ENCODE measurements at places on chromosomes 1 and 21.

DNA sequence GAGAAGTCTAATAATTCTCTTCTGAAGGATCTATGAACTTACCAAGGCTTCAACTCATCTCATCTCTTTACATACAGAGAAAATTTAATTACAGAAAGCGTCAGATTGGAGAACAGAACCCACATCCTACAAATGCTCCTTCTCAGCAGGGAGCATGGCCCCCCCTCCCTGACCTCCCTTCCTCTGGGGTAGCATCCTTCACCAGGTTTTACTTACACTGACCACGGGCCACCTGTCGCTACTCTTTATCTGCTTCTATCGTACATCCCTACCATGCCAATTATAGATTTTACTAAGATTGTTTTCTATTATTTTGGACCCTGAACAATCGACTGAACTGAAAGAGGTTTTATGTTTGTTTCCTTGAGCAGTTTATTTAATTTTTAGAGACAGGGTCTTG, 25.8 kb downstream of the RIPPLY3 start:
- DNase-seq, result no peak

DNA sequence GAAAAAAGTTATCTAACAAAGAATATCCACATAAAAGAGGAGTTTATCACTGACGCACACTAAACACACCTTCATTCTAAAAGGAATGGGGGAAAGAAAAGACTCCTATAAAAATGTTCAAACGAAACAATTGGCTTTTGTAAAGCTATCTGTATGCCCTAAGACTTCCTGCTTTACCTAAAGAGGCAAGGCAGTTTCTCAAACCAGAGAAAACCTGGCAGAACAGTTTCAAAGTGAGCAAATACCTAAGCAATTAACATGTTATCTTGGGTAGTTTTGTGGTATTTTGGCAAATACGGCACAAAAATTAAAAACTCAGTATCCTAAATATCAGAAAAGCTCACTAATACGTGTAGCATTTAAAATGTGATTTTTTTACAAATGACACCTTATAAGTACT, 1.9 kb downstream of the PUM1 start:
- DNase-seq, result no peak

GRCh38 chr1:238664139-238664538, 722.2 kb upstream of the CHRM3 start:
- no peak for DNase-seq

DNA sequence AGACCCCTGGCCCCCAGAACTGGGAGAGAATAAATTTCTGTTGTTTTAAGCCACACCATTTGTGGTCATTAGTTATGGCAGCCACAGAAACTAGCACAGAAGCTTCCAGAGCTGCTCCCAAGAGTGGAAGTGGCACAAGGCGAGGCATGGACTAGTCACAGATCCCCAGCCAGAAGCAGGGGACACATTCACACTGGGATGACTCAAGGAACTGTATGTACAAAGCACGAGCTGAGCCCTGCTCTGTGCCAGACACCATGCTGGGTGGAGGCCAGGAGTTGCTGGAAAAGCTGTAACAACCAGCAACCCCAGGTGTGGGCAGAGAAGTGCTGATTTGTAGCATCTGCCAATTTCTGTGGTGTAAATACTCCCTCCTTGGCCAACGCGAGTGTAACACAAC, 55.6 kb downstream of the TCP10L start:
- DNase-seq, result no peak

GRCh38 chr1:77671836-77672235, 10.6 kb downstream of the ZZZ3 start:
- no peak for DNase-seq

- DNase-seq, result no peak
These were observed 1001.3 kb upstream of the ADGRL2 start for GRCh38 chr1:80799457-80799856.

DNA sequence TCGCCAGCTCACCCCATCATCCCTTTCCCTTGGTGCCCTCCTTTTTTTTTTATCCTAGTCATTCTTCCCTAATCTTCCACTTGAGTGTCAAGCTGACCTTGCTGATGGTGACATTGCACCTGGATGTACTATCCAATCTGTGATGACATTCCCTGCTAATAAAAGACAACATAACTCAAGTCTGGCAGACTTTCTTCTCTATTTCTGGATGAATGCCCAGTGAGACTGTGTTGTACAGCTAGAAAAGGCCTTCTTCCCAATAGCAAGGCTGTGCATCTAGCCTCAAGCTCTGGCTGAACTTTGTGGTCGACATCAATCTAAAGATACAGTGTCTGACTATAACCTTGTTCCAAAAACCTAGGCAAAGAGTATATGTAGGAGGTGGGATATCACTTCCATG, 6.4 kb downstream of the IL24 start:
- no peak for DNase-seq

DNA sequence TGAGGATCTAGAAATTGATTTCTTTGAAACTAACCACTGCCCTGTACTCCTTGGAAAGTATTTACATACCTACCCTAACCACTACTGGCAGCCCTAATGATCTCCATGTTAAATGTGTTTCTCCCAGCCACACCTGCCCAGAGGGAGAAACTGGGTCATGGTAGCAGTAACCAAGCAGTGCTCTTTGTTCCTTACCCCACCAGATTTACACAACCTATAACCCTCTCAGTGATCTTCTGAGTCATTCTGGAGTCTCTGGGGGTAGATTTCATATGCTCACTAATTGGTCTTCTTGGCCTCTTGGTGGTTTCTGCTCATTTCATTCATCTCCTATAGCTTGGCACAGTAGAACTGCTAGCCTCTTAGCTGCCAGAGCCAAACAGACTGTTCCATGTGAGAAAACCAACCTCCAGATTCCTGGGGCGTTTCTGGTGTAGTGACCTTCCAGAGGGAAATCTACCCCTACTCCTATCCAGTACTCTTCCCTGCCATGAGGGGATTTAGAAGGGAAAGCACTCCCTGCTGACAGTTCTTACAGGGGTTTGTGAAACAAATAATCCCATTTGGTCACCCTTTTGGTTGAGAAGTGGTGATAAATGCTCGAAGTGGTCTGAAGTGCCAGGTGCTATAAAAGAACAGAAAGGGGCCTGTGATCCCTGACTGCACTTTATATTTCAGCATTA, 36.2 kb upstream of the LRIG2 start:
- DNase-seq, result no peak

DNA sequence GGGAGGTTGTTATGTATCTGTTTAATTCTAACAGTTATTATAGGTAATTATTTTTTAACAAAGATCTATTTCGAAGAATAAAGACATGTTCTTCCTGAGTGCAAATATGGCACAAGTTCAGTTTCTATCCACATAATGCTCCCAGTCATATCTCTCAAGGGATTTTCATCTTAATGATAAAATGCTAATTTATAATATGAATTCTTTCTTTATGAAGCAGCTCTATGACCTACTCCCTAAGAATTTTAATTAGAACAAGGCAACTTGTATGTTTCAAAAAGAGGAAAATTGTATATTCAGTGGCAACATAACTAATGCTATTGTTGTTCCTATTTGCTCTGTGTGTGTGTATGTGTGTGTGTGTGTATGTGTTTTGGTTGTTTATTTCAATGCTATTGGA, 1222.1 kb upstream of the NCAM2 start:
- DNase-seq, result no peak
